ENCODE measurements at places on chromosomes 6 and 20.

- DNase-seq: no peak
These were observed 45.4 kb upstream of the AIG1 start for GRCh38 chr6:143015300-143015706.

GRCh38 chr20:64023361-64024140 lies 12.4 kb upstream of the C20orf204 start:
- no peak for DNase-seq

DNA sequence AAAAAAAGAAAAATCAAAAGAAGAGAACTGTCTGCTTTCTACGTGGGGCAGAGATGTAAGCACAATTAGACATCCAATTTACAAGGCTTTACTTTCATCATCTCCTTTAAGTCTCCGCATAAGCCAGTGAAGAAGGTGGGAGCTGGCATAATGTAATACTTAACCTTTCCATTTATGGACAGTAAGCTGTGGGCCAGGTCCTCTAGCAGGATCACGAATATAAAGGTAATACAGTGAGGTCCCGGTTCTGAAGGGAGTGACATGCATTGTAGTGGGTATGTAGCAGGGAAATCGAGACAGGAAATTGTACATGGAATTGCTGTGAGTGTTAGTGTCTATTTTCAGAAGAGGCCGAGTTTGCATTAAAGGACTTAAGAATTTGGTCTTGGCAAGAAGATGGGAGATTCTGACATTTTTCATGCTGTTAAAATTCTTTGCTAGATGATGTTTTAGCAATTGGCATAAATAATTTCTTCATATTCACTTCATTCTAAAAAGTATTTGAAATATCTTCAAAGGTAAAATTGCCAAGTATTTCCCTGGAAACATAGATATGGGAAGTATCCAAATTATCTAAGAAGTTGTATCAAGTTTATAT lies 20.4 kb upstream of the POPDC3 start:
- no peak for DNase-seq

DNA sequence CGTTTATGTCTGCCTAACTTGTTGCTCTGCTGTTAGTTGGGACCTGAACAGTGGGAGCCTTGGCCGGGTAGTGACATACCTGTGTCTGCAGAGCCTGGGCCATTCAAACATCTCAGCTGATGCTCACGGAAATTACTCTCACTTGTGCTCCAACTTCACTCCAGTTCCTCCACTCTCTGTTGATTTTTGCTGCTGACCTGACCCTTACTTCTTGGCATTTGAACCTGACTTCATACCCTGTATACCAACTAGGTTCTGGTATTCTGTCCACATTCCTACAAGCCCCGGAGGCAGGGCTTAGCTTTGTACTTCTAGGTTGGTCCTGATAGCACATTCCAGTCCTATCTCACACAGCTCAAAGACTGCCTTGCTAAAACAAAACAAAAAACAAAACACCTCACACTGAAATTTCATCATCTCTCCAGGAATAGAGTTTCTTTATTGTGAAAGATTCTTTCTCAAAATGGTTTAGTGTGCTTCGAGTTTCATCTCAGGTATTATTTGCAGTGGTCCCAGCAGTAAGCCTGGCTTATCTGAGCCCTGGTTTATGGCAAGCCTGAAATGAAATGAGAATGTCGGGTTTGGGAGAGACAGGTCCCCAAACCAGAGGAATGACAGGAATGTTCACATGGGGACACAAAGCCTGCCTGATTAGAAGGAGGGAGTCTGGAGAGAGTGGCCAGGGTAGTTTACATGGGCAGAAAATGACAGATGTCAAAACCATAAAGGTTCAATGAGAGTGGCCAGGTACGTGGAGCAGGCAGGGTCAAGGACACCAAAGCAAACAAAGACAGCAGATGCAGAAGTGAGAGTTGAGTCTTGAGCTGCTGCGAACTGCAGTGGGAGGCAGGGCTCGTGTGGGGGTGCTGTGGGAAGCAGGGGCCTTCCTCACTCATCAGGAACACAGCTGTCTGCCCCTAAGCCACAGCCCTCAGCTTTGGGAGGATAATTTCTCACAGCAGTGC lies 174.2 kb upstream of the HDAC2 start:
- DNase-seq: no peak

GRCh38 chr6:105744815-105745214 lies 341.3 kb upstream of the PRDM1 start:
- DNase-seq: no peak

DNA sequence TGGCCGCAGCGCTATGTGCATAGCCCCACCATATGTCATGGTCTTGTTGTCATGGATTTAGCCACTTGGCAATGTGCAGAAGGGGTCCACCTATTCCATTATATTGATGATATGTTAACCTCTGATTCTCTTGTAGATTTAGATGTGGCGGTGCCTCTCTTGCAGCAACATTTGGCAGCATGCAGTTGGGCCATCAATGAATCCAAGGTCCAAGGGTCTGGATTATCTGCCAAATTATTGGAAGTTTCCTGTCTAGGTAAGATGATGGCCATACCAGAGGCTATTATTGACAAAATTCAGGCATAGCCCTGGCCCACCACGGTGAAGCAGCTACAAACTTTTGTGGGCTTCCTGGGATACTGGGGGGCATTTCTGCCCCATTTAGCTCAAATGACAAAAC lies 31.4 kb downstream of the HDDC2 start:
- DNase-seq: no peak

DNA sequence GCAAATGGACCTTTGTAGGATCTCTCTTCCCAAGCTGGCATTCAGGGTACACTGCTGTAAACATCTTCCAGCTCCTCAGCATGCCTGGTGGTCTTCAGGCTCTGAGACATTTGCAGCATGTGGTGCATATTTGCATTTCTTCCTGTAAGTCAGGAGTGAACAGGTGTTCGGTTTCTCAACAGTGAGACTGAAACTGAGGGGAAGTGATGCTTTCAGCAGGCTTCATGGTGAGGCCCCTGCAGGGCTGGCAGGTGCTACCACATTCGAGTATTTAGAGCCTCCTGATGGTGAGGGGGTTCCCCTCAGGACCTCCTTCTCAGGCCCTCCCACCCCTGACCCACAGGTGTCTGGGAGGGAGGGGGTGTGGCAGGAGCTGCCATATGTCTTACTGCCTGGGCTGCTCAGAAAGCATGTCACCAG lies 15.1 kb downstream of the MYBL2 start:
- DNase-seq: no peak

GRCh38 chr6:42571611-42572342 lies 7.9 kb downstream of the UBR2 start:
- DNase-seq: no peak

GRCh38 chr20:44959638-44960102 lies 527 bp downstream of the TOMM34 start:
- DNase-seq: no peak

DNA sequence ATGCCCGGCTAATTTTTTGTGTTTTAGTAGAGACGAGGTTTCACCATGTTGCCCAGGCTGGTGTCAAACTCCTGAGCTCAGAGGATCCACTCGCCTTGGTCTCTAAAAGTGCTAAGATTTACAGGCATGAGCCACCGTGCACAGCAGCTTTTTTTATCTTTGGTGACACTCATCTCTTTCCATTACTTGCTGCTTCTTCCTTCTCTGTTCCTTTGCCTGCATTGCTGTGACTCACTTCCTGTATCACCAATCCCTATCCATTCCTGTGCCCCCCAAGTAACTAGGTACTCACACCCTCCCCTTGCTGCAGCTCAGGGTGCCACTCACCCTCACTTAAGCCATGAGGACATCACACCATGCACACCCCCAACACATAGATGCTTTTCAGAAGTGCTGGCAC lies 24.6 kb downstream of the KHDC1L start:
- no peak for DNase-seq

GRCh38 chr20:45105317-45105716 lies 4.4 kb upstream of the KCNS1 start:
- no peak for DNase-seq

DNA sequence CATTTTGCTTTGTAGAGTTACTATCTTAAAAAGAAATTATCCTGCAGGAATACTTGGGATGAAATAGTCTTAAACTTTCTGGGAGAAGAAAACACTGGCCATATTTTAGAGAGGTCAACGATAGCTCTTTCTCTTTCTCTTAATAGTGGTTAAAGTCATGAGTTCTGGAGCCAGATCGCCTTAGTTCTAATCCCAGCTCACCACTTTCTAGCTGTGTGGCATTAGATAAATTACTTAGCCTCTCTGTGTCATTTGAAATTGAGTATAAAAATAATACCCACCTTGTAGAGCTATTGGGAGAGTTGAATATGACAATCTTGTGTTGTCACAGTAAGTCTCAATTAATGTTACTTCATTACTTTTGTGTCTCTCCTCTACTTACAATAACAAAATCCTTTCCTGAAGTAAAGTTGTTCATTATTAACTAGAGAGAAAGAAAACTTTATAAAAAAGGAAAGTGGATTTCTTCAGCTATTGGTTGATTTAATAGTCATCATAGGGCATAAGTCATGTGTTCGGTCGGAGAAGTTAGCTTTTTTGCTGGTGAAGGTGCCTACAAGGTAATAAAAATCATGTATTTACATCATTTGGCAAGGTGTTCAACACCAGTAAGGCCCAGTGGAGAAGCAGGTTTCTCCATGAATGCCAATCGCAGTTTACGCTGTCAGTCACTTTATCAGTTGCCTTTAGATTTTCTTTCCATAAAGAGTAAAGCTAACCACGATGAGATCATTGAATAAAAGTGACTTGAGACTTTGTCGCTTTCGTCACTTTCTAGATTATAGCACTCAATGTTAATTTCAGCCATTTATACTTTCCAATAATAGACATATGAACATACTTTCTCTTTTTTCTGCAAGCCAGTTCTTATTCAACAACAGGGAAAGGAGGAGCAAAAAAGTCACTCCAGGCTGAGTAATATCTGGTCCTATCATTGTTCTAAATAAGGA lies 2.0 kb downstream of the NEDD9 start:
- DNase-seq: no peak

DNA sequence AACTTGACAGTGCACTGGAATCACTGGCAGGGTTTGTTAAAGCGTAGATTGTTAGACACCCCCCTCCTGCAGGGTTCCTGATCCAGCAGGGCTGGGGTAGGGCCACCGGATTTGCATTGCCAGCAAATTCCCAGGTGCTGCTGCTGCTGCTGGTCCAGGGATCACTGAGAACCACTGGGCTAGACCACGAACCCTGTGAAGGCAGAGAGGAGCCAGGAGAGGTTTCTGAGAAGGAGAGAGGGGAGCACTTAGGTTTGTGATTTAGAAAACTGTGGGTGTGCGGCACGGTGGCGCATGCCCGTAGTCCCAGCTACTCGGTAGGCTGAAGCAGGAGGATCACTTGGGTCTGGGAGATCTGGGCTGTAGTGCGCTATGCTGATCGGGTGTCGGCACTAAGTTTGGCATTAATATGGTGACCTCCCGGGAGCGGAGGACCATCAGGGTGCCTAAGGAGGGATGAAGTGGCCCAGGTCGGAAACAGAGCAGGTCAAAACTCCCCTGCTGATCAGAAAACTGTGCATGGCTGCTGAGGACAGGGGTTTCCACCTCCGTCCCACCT lies 53.6 kb upstream of the FAM83D start:
- no peak for DNase-seq

DNA sequence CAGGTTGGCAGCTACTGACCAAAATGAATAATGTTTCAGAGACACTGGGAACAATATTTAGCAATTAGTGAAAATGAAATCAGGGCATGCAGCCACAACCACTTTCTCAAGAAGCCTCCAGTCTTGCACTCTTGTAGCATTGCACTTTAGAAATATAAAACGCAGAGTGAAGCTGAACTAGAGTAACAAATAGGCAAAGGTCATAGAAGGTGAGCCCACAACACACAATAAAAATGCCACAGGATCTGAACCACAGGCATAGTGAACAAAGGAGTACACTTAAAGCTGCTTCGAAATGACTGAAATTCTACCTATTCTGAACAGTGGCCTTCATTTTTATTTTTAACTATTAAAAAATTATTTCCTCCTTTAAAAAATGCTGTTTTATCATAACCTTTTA lies 25.0 kb downstream of the DDO start:
- no peak for DNase-seq

Measured in NCI-H774 (cell line).